ENCODE measurements at places on chromosomes 1 and 21.

- DNase-seq, result no peak
Observed at GRCh38 chr1:159602501-159602999, 14.9 kb downstream of the APCS start.

DNA sequence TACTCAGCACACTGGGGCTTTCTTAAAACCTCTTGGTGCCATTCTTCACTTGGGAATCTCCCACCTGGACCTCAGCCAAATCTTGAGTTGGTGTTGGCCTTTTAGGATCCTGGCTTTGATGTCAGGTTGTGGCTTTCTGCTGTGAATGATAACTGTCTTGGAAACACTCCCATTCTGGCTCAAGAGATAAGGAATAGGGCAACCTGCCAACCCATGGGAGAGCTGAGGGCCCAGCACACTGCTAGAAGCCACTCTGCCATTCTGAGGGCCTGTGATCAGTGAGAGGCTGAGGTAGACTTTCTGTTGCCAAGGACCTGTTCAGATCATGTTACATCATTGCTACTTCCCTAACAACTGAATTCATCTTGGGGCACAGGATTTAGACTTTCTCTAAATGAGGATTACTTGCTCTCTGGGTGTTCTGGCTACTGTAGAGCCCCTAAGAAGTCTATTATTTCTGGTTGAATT, 45.8 kb downstream of the TTC39A start:
- no peak for DNase-seq

- DNase-seq, result no peak
Observed at GRCh38 chr1:7770669-7770996, 463 bp upstream of the VAMP3 start.

DNA sequence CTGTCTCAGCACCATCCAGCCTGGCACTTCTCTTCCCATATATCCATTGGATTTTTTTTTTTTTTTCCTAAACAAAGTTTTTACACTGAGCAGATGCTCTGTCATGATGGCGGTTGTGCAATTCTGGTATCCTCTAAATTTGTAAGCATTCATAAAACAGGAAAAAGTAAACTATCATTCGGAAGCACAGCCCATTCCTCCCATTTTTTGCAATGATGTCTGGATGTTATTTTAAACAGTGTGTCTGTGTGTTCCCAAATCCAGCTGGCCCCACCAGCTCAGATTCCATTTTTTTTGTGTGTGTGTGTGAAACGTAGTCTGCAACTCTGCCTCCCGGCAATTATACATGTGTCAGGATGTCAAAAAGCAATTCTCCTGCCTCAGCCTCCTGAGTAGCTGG, 33.5 kb downstream of the PDPN start:
- no peak for DNase-seq

GRCh38 chr1:73898540-73898939, 299.4 kb downstream of the LRRIQ3 start:
- no peak for DNase-seq

- no peak for DNase-seq
Observed at GRCh38 chr1:198678901-198679329, 40.1 kb downstream of the PTPRC start.

DNA sequence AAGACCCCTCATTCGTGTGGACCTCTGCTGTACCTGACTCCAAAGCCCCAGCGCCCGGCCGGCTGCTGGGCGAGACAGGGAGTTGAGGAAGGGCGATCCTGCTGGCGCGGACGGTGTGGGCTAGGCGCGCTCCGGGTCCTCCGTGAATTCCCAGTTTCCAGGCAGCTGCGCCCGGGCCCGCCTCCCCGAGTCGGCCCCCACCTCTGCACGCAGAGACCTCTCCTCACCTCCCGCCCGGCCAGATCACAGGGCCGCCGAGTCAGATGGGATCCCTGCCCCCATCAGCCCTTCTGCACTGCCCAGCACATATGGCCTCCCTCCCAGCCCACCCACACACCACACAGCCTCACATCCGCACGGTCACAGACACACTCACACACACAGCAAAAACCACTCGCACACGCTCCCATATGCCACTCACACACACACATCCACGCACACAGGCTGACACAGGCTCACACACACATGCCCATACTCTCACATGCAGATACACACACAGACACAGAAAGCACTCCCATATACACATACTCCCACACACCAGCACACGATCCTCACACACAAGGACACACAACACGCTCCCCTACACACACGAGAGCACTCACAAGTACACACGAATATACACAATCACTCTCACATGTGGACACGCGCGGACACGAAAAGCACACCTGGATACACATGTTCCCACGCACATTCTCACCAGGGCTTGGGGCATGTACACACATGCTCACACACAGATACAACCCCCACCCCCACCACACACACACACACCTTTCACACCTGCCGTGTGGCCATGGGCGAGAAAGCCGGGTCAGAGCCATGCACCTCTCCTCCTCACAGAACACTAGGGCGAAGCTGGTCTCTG, 7.2 kb upstream of the GUCA2B start:
- no peak for DNase-seq

- no peak for DNase-seq
Observed at GRCh38 chr1:9061252-9061960, 8.0 kb downstream of the SLC2A5 start.

DNA sequence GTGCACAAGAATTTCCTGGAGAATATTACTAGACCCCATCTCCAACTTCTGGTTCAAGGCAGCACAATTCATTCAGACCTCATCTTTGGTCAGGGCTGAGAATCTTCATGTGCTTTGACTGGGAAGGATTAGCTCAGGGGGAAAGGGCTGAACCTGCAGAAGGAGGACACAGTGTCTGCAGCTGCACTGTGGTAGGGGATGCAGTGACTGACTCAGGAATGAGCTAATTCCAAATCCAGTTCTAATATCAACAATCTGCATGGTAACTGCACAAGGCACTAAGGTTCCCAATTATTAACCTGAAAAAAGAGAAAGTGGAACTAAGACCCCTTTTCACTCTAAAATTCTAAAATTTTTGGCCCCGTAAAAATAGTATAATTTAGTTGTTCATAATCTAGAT, 31.6 kb downstream of the TTLL7 start:
- no peak for DNase-seq

GRCh38 chr1:235855811-235856429, 10.8 kb downstream of the LYST start:
- DNase-seq, result no peak

DNA sequence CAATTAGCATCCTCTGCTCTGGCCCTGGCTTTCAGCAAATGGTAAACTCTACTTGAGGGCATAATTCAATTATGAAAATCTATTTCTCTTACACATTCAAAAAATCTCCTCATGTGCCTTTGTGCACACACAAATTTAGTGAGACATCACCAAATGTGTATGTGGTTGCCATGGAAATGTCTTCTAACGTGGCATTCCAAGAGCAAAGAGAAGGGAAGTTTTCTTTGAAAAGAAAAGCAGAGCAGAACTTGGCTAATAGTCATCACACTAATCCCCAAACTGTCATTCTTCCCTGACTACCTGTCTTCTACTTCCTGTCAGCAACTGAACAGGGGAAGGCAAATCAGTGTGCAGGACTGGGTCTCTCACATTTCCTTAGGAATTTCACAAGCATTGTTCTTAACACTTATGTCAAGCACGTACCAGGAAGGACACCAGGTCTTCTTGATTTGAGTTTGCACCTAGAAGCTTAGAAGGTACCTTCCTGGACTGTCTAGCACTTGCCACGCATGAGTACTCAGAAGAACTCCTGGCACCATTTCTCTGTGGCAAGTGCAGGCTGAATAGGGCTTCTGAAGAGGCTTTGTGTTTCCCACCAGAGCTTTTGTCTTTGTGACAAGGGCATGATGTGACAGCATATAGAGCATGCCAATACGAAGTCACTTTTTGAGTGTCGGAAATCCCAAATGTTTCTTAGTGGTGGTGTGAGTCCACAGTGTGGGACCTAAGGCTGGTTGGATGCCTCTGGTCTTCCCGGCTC, 32.3 kb downstream of the MAN1C1 start:
- no peak for DNase-seq

- DNase-seq, result no peak
Observed at GRCh38 chr1:226223157-226223785, at the start of gene MIXL1. Gene MIXL1, plus strand, starts transcription at chr1:226223664. Its CDS starts 18 bp downstream, at chr1:226223682.

DNA sequence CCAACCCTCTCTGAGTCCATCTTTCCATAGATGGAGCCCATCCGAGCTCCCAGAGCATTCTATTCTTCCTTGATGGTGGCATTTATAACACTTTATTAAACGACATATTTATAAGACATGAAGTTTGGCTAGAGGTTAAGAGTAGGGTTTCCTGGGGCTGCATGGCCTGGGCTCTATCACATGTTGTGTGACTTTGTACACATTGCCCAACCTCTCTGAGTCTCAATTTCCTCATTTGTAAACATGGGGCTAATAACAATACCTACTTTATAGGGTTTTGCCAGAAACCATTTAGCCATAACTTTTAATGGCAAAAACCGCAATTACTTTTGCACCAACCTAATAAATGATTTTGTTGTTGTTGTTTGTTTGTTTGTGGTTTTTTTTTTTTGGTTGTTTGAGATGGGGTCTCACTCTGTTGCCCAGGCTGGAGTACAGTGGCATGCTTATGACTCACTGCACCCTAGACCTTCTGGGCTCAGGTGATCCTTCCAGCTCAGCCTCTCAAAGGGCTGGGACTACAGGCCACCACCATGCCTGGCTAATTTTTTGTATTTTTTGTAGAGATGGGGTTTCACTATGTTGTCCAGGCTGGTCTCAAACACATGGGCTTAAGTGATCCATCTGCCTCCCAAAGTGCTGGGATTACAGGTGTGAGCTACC, 13.9 kb upstream of the ASAP3 start:
- no peak for DNase-seq

- DNase-seq, result no peak
Observed at GRCh38 chr1:229114850-229115365, 156.0 kb upstream of the RAB4A start.

- no peak for DNase-seq
Observed at GRCh38 chr1:220922951-220923350, 43.7 kb downstream of the HLX start.

- DNase-seq, result no peak
Observed at GRCh38 chr1:110272045-110272444, 61.9 kb downstream of the KCNC4 start.

- DNase-seq, result no peak
Observed at GRCh38 chr1:234940841-234941240, 187.8 kb downstream of the TOMM20 start.

GRCh38 chr21:25456672-25457071, 150.6 kb downstream of the MRPL39 start:
- DNase-seq, result no peak

DNA sequence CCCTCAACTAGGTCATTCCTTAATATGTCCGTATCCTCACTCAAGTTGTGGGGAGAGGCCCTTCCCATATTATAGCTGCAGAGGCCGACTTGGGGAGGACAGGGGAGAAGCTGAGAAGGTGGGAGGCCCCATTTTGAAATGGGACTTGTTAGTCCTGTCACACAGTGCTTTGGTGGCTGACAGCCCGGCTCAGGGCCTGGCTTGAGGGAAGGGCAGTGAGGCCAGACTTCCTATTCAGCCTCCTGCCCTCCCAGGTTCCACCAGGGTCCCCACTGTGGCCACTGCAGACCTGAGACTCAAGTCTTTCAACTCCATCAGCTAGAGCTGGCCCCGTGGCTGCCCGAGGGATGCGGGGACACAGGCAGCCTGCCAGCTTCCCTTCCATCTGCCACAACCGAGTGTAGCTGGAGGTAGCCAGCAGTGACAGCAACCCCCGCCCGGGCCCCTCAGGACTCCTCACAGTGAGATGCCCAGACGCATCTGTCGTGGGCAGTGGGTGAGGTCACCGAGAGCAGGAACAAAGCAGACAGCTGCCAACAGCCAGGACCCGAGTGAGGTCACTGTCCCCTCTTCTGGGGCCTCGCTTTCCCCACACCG, 36.9 kb downstream of the SIM2 start:
- DNase-seq, result no peak

DNA sequence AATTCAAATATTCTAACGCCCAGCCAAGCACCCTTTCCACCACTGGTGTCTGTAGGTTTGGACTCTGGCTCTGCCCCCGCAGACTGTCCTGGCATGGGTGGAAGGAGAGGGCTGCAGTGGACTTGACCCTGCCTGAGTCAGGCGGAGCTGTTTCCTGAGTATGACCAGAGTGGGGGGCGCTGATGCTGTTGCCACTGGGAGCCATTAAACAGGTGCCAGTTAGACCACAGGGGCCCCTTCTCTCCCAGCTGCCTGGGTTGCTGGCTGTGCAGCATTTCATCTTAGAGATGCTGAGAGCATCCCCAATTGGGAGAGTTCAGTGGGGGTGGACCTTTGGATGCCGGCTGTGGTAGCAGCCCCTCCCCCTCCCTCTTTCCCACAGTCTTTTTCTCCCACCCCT, 539.5 kb downstream of the MATN1 start:
- DNase-seq, result no peak

DNA sequence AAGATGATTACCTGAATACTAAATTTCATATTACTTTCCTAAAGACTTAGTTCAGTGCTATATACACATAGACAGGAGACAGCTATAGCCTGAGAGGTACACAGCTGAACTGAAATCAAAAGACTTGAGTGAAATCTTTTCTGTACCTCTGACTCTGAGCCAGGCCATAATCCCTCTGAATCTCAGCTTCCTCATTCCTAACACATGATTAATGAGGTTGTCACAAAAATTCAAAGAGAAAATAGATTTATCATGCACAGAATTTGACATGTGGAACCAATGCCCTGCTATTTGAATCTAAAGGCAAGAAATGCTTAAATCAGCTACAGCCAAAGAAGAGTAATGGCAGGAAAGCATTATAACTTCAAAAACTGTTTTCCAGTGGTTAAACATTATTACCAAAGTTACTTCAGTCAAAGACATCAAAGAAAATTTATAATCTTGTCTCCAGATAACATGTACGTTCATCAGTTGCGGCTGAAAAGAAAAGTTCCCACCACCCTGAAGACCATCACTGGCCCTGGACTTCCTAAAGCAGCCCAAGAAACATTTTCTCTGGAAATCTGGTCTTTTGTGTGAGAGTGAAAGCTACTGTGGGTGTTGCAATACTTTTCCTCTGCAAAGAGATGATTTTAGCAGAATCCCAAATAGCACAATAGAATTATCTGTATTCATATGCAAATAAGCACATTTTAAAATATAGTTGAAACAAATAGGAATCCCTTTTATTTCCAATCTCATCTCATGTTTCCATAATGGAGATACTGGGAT, 13.8 kb upstream of the ATP1A1 start:
- DNase-seq, result no peak

DNA sequence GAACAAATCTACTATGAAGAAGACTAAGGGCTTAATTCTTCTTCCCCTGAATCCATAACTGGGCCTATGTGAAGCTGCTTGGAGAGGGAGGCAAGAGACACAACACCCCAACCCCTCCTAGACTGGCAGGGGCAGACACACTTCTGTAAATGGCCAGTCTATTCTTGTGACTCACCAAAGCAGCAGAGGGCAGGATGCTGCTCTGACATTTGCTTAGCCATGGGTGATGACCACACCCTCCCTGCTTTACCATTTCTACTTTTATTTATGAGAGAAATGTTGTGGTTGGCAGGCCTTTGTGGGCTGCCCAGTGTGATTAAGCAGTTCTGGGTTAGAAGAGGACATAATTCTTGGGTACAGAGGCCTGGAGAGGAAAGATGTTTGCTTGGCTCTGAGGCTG, 189.8 kb upstream of the DPYD start:
- no peak for DNase-seq

Data from SIG-M5 (cell line).